ENCODE measurements at places on chromosomes 12 and 14.

- H3K4me3 ChIP-seq: no peak overlapping the region
- no peaks in the 10 kb centered on the region for H3K4me1 ChIP-seq
- H3K36me3 ChIP-seq: no peaks in the 10 kb centered on the region
- DNase-seq: no peak
- H3K27me3 ChIP-seq: no peaks in the 10 kb centered on the region
Observed at GRCh38 chr12:98803468-98804209, 158.5 kb downstream of the APAF1 start.

- no peaks in the 10 kb centered on the region for H3K4me1 ChIP-seq
- H3K27me3 ChIP-seq: no peaks in the 10 kb centered on the region
- H3K4me3 ChIP-seq: no peak overlapping the region
- no peak overlapping the region for H3K27ac ChIP-seq
Observed at GRCh38 chr12:98532687-98533304, 17.4 kb downstream of the TMPO start.

- H3K4me3 ChIP-seq: peak overlapping the region; percentile 65
- no peaks in the 10 kb centered on the region for H3K36me3 ChIP-seq
- H3K4me1 ChIP-seq: no peaks in the 10 kb centered on the region
Observed at GRCh38 chr14:63205044-63205575, 867 bp downstream of the RHOJ start.

- no peaks in the 10 kb centered on the region for H3K4me1 ChIP-seq
- H3K27me3 ChIP-seq: no peaks in the 10 kb centered on the region
- no peak overlapping the region for H3K4me3 ChIP-seq
- H3K27ac ChIP-seq: no peak overlapping the region
- DNase-seq: peak; percentile 2
- peaks cover 49% of the 10 kb centered on the region for H3K36me3 ChIP-seq
Observed at GRCh38 chr14:105142651-105143450, 25.7 kb downstream of the JAG2 start.
